Muscle of leg (tissue), 16 donors: ENCODE measurements at places on chromosomes 5 and 9. TPM values are rescaled to one million over a fixed set of nuclear protein-coding genes. Genes with fewer than 3 reads are reported as not detected.

DNA sequence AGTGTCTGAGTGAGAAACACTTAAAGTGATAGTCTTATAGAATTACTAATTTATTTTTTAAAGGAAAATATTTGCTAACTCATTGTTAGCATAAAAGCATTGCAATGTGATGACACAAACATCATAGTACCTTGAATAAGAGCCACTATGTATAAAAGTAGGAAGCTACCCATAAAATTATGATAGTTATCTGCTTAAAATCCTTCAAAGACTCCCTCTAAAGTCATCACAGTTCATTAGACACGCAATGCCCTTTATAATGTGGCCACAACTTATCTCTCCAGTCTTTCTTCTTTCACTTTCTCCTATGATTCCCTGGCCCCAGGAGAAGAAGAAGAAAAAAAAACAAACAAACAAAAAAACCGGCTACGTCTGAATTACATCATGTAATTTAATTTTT is 1144.0 kb upstream of the NUDT12 start:
- DNase-seq: no peak

- DNase-seq: no peak
Observed at GRCh38 chr9:12785260-12785770, 10.5 kb downstream of the LURAP1L start.

DNA sequence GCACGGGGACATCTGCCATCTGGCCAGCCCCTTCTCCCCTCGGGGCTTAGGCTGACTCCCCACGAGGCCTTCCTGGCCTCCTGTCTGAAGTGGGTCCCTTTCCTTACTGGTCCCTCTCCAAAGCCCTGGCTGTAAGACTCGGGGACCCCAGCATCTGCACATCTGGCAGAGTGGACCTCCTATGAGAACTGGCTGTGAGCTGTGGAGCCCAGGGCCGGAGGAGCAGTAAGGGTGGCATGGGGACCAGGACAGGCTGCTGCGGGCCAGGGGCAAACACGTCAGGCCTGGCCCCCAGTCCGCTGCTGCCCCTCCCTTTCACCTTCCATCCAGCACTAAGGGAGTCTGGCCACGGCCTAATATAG is 33.8 kb downstream of the EXOC3 start:
- DNase-seq: no peak

DNA sequence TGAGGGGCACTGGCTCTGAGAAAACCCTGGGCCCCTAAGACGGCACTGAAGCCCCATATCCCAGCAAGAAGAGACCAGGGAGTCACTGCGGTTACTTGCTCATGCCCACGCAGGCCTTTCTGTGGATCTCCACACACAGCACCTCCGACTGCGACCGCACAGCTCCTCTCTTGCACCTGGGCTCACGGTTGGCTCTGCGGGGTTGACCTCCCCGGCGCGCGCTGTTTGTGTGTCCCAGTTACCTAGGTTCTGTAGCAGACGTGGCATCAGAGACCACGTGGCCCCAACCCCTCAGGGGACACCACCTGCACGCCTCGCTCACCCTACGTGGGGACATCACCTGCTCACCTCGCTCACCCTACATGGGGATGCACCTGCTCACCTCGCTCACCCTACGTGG is 12.7 kb downstream of the LPCAT1 start:
- DNase-seq: no peak

GRCh38 chr9:81522716-81523551 is 166.4 kb downstream of the TLE1 start:
- DNase-seq: peak; percentile 68

The CLTA gene
- total RNA-seq: 130 TPM

The NRARP gene
- 2.5 TPM for total RNA-seq
